Effector CD4-positive, alpha-beta T cell (primary cell): ENCODE measurements at places on chromosomes 2 and 18.

DNA sequence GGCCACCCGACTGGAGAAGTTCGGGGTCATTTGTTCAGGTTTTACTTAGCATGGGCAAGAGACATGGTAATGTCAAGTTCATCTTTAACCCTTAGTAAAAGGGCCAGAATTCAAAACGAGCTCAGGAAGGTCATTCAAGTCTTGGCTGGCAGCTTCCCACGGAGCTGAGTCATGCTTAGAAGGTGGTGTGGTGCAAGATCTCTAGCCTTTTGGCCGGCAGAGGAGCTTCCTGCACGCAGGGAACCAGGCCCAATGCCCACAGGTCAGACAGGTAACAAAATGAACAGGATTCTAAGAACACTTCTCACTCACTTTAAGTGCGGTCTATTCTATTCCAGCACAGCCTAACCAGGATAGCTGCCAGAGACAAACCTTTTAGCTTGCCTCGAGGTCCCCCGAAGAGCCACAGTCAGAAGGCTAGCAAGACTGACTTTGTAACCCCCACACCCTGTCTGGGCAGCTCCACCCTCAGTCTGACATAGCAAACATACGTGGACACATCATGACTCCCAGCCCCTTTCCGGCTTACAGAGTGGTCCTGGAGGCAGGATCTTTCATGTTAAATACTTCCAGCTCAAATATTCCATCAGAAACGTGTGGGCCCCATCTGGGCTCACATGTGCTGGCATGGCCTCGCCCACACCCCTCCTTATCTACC lies 292.7 kb downstream of the BCL11A start:
- no peak for DNase-seq

- DNase-seq: no peak
Observed at GRCh38 chr2:23312996-23313606, 71.9 kb upstream of the KLHL29 start.

DNA sequence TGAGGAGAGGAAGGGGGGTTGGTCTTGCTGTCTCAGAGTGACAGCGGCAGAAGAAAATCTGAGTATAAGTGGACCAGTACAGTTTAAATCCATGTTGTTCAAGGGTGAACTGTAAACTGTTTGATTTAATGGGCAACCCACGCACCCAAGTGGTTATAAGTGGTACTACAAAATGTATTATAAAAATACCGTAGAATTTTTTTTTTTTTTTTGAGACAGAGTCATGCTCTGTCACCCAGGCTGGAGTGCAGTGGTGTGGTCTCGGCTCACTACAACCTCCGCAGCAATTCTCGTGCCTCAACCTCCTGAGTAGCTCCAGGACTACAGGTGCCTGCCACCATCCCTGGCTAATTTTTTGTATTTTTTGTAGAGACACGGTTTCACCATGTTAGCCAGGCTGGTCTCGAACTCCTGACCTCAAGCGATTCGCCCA lies 2.1 kb upstream of the CHCHD5 start:
- DNase-seq: peak; percentile 21

DNA sequence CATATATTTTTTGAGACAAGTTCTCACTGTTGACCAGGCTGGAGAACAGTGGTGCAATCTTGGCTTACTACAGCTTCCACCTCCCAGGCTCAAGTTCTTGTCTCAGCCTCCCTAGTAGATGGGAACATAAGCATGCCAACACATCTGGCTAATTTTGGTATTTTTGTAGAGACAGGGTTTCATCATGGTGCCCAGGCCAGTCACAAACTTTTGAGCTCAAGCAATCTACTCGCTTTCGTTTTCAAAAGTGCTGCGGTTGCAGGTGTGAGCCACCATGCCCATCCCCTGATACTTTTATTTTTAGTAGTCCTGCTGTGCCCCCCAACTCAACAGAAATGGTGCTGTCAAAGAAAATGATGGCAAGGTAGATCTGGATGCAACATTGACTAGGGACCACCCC lies 1127.3 kb downstream of the SUCLG1 start:
- no peak for DNase-seq

- no peak for DNase-seq
Observed at GRCh38 chr2:11810237-11810977, 64.0 kb downstream of the LPIN1 start.

DNA sequence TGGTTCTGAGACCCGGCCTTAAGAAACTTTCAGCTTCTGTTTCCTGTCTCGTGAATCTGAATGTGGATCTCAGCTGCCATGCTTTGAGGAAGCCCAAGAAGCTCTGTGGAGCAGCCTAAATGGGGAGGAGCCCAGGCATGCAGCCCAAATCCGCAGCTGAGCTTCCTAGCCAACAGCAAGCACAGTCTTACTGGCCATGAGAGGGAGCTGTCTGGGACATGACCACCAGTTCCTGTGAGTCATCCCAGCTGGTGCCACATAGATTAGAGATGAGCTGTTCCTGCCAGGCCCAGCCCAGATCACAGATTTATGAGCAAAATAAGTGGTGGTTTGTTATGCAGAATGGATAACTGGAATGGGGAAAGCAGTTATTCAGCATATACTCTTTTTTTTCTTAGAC lies 224.4 kb upstream of the APCDD1 start:
- DNase-seq: no peak

DNA sequence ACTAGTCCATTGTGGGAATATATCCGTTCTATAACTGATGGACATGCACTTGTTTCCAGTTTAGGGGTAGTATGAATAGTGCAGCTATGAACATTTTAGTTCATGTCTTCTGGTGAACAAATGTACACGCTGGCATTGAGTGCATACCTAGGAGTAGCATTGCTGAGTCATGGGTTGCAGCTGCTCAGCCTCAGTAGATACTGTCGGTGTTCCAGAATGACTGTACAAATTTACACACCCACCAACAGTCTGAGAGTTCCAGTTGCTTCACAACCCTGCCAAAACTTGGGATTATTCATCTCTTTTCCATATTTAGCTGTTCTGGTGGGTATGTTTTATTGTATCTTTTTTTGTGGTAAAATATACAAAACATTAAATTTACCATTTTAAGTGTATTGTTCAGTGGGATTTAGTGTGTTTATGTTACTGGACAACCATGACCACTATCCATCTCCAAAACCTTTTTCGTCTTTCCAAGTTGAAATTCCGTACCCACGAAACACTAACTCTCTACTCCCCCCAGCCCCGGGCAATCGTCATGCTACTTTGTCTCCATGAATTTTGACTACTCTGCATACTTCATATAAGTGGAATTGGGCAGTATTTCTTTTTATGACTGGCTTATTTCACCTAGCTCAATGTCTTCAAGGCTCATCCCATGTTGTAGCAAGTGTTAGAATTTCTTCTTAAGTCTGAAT lies 281.0 kb downstream of the PRKCE start:
- DNase-seq: no peak

DNA sequence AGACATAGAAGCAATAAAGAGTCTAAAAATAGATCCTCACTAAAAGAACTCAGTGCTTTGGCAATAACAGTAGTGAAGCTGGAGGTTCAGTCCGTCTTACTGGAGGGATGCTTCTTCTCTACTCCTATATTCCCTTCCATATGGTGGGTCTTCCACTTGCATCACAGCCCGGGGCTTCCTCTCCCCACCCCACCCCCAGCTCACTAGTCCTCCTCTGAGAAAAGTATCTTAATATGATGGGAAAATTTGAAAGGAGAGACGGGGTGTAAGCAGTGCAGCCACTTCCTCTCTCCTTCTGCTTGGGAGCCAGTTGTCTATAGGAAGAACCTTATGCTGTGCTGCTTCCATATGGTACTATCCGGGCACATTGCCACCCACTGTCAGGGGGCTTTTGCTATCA lies 57.2 kb upstream of the SPOPL start:
- no peak for DNase-seq

- DNase-seq: no peak
Observed at GRCh38 chr2:40316620-40317019, 135.3 kb downstream of the SLC8A1 start.

- DNase-seq: no peak
Observed at GRCh38 chr2:176109192-176109901, 2.3 kb downstream of the HOXD11 start.

- DNase-seq: no peak
Observed at GRCh38 chr2:238859636-238860347, 11.9 kb downstream of the TWIST2 start.

GRCh38 chr18:67854340-67854739 lies 337.8 kb upstream of the DSEL start:
- DNase-seq: no peak

DNA sequence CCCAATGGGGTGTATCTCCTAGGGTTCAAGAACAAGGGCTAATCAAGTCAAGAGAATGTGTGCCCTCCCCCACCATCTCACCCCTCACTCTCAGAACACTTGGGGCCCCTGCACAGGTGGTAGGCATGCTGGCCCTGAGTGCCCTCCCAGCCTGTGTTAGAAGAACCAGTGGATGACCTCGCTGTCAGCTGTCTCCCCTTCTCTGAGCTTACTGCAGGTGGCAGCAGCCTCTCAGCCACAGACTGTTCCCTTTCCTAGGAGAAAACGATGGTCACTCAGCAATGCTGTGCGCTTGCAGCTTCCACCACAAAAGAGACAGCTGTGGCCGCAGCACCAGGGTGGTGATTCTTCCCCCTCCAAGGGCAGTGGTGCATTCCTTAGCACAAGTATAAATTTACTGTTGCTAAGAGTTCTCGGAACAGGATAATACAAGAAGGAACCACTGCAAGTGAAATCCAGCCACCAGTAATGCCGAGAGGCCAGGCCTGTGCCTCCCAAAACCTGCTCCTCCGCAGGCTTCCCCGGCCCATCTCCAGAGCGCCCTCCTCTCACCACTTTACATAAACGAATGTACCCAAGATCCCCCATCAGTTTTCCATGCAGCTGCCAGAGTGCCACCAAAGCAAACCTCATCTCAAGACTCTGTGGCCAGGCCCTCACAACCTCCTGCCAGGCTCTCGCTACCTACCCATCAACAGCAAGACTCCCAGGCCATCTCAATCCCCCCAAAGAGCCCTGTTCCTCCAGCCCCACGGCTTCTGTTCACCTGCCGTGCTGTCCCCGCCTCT lies 935 bp upstream of the RAMP1 start:
- DNase-seq: no peak
